Hypothalamus (tissue), 51 donors: ENCODE measurements at places on chromosomes 2 and 18.

GRCh38 chr2:3777966-3778365 lies 74.6 kb downstream of the DCDC2C start:
- DNase-seq, result no peak

DNA sequence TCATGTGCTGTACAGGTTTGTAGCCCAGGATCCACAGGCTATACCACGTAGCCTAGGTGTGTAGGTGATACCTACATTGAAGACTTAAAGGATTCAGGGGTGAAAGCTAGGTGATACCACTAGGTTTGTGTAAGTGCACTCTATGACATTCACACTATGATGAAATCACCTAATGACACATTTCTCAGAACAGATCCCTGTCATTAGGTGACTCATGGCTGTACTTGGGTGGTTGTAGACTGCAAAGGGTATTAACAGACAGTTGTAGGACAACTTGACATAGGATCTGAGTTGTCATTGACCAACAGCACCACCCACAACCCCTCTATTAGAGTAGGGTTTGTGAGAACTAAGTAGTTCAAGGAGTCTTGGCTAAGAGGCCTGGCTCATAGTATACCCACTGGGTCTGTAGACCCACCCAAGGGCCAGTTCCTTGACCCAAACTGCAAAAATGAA lies 27.7 kb upstream of the SMCHD1 start:
- no peak for DNase-seq

- no peak for DNase-seq
Observed at GRCh38 chr2:1979569-1979968, 235.3 kb upstream of the PXDN start.

GRCh38 chr18:76592981-76593381 lies 97.9 kb upstream of the ZNF516 start:
- DNase-seq, result no peak

- DNase-seq, result no peak
Observed at GRCh38 chr2:76194031-76194775, 483.5 kb upstream of the GCFC2 start.

- no peak for DNase-seq
Observed at GRCh38 chr2:193868132-193868531, 1673.4 kb upstream of the TMEFF2 start.

- no peak for DNase-seq
Observed at GRCh38 chr2:167697948-167698347, 549.4 kb downstream of the STK39 start.

- no peak for DNase-seq
Observed at GRCh38 chr2:259789-260331, 4.0 kb downstream of the SH3YL1 start.

DNA sequence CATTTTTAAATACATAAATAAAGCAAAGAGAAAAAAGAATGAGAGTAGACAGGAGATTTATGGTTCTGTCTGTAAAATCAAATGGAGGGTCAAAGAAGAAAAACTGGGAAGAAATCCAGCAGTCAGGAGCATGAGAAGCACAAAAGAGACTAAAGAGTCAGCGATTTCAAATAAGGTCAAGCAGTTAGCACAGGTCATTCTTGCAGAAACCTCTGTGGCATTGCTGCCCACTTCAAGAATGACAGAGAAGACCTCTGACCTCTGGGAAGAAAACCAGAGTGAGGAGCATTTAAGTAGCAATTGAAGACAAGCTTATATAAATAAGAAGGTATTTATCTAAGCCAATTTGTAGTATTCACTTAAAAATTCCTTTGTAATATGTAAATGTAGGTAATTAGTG lies 172.0 kb upstream of the SPOPL start:
- DNase-seq, result no peak

GRCh38 chr2:17479875-17480274 lies 38.4 kb downstream of the RAD51AP2 start:
- DNase-seq, result no peak

DNA sequence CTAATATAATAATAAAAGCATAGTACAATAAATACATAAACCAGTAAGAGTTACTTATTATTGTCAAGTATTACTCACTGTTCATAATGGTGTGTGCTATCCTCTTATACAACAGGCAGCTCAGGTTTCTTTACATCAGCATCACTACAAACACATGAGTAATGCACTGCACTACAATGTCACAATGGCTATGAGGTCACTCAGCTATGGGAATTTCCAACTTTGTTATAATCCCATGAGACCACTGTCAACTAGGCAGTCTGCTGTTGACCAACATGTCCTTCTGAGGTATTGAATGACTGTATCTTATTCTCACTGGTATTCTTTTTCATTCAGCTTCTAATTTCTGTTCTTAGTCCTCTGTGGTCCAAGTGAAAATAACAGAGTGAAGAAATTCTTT lies 250.4 kb upstream of the DSEL start:
- DNase-seq, result no peak

DNA sequence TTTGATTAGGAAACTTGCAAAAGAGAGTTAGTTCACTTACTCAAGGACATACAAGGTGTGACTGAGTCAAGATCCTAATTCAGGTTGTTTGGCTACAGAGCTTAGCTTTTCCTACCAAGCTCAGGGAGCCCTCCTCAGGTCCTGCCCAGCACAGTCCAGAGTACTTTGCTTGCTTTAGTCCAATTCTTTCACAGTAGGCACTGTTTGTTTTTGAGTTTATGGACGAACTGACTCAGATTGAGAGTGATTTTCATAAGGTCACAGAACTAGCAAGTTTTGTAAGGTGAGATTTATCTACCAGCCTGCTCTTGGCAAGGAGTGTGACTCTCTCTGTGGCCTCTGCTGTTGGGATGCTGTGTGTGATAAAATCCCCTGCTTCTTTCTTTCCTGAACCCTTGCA lies 310.5 kb downstream of the PTPRM start:
- no peak for DNase-seq

DNA sequence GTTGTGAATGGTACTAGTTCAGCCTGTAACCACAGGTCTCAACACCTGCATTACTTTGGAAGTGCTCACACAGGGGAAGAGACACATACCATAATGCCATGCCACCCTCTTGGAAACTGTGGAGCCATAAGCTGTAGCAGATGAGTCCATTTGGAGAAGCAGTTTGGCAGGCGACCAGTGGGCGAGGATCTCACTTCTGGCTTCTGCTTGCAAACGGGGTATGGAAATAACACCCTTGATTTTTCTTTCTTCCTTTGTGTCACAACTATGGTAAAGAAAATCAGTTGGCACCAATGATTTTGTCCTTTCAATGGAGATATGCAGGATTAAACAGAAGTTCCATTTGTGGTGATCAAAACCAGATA lies 28.6 kb downstream of the APOB start:
- DNase-seq, result no peak

- DNase-seq, result peak; percentile 46
Observed at GRCh38 chr18:24176727-24177416, 38.0 kb downstream of the CABYR start.

DNA sequence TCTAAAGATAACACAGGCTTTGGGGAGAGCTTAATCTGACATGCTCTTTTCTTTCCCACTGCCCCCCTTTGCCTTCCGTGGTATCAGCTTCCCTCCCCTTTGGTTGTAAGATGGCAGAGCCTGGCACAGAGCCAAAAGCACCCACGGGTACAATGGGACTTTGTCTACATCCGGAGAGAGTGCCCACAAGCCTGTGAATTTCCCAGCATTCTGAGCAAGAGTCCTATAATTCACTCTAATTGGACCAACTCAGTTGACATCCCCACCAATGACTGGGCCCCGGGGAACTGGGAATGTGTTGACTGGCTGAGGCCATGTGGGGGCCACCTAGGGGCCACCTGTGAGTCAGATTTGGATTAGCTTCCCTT lies 20.1 kb upstream of the C2orf72 start:
- DNase-seq, result no peak

DNA sequence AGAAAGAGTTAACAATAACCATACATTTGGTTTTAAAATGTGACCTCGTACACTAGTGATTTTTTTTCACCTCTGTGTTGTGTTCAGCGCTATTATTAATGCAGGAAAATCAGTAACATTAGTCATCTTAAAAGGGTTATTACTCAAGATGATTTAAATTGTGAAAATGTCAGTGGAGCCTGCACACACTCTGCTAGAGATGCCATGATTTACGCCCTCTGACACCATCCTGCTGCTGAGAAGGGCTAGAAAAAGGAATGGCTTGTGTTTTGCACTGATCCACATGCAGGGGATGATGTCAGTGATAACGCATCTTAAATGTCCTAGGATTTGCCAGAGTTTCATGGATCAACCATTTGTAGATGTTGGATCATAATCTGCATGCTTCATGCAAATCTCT lies 121.3 kb upstream of the BOD1L2 start:
- no peak for DNase-seq

GRCh38 chr2:178767094-178768060 lies 39.8 kb downstream of the TTN start:
- DNase-seq, result no peak

- no peak for DNase-seq
Observed at GRCh38 chr2:198080879-198081765, 276.7 kb downstream of the PLCL1 start.

DNA sequence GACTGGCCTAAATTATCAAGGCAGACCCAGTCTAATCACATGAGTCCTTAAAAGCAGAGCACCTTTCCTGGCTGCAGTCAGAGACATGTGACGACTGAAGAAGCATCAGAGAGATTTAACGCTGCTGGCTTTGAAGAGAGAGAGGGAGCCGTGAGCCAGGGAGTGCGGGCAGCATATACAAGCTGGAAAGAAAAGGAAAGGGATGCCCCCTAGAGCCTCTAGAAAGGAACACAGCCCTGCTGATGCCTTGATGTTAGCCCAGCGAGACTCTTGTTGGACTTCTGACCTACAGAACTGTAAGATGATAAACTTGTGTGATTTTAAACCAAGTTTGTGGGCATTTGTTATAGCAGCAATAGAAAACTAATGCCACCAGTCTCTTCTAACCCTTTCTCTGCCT lies 58.1 kb downstream of the HEATR5B start:
- DNase-seq, result no peak

GRCh38 chr2:181273986-181274385 lies 183.2 kb upstream of the ITGA4 start:
- DNase-seq, result no peak

- no peak for DNase-seq
Observed at GRCh38 chr2:239380831-239381708, 19.8 kb downstream of the HDAC4 start.

GRCh38 chr2:148817210-148817708 lies 57.8 kb upstream of the KIF5C start:
- peak; percentile 5 for DNase-seq

- peak; percentile 58 for DNase-seq
Observed at GRCh38 chr18:57437766-57438671, 2.8 kb downstream of the ONECUT2 start.

DNA sequence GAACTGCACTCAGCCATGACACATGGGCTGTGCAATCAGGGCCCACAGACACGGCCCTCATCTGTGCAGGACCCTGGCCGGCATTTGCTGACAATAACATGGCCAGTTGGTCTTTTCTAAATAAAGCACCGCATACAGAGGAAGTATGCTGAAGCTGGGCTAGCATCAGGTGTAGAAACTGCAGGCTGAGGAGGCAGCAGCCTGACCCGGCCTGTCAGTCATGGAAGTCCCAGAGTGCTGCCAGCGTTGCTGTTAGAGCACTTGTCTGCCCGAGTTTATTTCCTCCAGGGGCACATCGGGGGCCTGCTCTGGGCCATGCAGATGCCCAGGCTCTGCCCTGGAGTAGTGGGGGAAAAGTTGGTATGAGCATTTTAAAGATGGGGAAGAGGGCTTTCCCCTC lies 4.1 kb upstream of the PTPN18 start:
- DNase-seq, result no peak

GRCh38 chr2:654896-655295 lies 22.3 kb downstream of the TMEM18 start:
- no peak for DNase-seq

DNA sequence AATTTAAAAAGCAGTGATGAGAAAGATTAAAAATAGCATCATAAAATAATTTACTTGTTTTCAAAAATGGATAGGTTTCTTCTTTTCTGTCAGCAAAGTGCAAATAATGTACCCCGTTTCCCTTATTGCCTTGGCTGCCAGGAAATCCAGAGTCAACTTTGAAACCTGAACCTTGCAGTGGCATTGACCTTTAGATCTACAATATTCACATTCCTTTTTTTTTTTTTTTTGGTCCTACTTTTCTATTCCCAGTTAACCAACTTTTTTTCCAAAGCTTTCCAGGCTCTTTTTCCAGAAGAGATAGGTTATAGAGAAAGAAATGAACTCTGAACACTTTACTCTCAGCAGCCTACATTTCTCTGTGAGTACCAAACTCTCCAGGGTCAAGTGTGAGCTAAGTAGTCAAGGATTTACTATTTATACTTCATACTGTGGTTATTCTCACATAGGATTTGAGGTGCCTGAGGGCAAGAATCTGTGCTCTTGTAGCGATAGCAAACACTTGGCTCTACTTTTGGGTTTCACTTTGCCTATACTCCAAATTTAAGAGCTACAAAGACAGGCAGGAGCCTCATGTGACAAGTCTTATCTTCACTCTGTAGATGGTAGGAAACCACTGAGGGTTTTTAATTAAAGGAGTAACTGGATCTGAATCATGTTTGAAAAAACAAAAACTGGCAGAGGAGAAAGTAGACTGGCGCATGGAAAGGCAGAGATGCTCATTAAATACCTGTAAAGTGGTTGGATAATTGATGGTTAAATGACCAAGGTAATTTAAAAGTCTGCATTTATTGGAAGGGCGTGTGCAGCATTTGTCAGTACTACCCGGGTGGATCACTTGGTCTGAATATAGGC lies 63.2 kb upstream of the TMEM17 start:
- no peak for DNase-seq

- DNase-seq, result peak; percentile 97
Observed at GRCh38 chr2:231387904-231388724, 7.4 kb upstream of the B3GNT7 start.

DNA sequence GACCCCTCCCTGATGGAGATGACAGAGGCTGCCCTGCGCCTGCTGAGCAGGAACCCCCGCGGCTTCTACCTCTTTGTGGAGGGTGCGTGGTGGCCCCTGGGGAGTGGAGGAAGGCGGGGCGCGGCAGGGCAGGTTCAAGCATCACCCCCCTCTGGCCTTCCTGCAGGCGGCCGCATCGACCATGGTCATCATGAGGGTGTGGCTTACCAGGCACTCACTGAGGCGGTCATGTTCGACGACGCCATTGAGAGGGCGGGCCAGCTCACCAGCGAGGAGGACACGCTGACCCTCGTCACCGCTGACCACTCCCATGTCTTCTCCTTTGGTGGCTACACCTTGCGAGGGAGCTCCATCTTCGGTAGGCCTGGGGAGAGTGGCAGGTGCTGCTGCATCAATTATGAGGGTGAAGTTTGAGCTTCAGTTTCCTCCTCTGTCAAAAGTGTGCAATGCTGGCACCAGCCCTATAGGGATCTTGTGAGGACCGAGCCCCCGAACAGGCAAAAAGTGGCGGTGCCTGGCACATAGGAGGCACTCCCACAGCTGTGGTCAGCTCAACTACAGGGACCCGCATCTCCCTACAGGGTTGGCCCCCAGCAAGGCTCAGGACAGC lies 2.2 kb downstream of the ALPI start:
- no peak for DNase-seq

DNA sequence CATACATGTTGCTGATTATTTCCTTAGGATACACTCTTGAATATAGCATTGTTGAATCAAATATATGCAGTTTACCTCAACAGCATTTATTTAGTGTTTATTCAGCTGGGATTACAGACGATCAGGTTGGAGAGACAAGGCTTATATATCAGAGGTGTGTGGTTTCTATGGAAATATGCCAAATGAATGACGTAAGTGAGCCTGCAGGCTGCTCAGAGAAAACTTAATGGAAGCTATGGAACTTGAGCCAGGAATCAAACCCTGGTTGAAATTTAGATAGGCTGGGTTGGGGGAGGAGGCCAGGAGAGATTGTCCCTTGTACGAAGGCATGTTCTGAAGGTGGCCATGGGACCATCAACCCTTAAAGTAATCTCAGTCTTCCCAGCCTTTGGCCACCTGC lies 79.5 kb downstream of the INPP4A start:
- DNase-seq, result no peak
